ENCODE measurements at places on chromosomes 11 and 22.

DNA sequence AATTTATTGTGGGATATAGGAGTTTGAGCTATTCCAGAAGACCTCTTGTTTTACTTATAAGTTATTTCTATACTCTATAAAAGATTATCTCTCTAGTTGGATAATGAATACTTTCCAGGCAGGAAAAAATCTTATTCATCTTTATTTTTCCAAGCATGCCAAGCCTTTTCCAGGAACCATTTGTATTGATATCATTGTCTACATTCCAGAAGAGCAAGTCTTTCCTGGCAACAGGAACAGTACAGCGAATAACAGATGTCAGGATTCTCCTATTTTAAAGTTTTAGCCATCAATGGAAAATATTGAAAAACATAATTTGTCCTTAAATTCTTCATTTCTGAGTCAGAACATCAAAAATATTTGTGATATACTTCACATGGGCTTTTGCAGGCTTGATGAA, 5.2 kb upstream of the NXPE1 start:
- no peak for DNase-seq

DNA sequence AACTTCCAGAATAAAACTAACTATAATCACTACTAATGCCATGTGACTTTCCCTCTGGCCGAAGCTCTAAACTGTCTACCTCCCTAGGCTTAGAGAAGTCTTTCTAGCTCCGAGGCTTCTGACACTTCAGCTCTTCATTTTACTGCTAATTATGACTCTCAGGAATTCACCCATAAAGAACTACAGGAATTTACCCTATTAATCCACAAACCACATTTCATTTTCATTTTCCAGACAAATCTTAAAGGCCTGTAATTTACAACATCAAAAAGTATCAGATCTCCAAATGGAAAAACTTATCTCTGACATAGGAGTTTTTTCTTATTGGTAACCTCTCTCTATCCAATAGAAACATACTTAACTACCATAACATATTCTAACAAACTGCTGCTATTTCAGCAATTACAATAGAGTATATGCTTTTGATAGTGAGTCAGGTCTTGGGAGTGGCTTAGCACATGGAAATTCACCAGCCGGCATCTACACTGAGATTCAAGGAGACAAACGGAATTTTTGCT, 33.4 kb downstream of the MRTFA start:
- no peak for DNase-seq

DNA sequence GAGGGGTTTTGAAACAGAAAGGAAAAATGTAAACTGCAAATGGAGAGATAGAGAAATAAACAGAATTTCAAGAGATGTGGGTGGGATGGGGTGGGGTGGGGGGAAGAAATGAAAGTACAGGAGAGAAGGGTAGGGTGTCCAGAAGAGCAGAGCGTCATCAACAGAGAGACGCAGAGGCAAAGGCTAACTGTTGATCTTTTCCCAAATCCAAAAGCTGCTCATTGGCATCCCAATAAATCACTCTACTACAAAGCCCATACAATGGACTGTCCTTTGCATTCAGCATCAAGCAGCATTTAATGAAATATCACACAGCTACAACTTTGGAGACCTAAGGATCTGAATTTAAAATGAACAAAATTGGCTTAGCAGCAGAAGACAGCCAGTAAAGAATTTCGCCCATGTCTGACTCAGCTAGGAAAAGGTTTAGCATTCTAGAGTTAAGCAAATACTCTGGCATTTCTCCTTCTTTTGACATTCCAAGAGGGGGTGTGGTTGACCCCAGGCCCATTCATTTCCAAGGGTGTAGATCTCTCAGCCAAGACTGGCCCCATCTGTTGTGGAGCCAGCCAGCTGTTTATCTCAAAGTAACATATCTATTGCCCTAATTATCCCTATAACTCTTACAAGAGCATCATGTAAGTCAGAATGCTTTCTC, 1.5 kb downstream of the RAB30 start:
- no peak for DNase-seq

DNA sequence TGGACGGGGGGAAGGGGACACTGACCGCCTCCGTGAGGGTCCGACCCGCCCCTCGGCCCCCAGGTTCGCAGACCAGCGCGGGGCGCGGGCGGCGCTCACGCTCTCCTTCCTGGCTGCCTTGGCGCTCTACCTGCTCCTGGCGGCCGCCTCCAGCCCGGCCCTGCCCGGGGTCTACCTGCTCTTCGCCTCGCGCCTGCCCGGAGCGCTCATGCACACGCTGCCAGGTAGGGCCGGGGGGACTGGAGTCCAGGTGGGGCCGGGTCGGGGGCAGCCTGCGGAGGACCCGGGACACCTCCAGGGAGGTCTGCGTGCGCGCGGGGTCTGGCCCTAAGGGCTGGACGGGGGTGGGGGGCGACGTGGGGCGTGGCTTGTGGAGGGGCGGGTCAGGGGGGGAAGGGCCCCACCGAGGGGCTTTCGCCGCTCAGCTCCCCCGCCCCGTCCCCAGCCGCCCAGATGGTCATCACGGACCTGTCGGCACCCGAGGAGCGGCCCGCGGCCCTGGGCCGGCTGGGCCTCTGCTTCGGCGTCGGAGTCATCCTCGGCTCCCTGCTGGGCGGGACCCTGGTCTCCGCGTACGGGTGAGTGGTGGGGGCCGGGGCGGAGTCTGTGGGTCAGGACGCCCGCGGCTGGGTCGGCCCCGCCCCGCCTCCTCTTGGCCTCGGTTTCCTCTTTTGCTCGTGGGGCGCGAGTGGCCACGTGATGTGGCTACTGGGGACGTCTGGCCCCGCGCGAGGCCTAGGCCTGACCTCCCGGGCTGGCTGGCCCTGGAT, 19.9 kb downstream of the PHLDA2 start:
- DNase-seq: no peak

- DNase-seq: no peak
Measured at GRCh38 chr11:38577769-38578168, 1979.7 kb upstream of the RAG2 start.

- peak; percentile 82 for DNase-seq
Measured at GRCh38 chr22:21587803-21588611, 20.5 kb downstream of the UBE2L3 start.

DNA sequence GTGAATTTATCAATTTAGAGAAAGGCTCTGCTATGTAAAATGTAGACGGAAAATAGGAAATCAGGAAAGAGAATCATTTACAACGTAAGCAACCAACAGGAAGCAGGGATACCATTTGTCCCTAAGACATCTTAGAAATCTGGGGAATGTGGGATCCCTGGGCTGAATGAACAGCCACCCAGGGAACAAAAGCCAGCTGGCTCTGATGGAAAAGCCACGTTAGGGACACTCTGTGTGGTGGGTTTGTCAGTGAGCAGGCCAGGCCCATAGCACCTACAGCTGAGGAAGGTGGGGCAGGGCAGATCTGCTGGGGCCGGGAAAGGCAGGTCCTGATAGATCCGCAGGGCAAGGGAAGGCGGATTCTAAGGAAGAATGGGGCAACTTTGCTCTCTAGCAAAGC, 87.1 kb upstream of the CSNK2A3 start:
- no peak for DNase-seq

GRCh38 chr11:47109051-47109726, 67.5 kb downstream of the ARFGAP2 start:
- no peak for DNase-seq

DNA sequence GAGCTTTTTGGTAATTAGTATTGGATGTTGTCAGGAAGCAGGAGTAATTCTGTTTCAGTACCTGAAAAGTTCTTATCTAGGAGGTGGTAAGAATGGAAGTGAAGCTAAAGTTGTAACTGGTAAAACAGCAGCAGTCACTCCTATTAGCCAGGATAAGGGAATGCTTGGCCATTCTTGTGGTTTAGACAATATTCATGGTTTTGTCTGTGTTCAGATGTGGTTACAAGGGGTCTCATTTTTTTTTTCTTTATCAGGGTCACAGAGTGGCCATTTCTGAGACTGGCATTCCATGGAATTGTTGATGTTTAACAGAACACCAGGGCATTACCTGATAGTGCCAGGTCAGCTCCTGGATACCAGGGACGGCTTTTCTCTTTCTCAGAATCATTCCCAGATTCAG, 23.8 kb downstream of the TAF1D start:
- no peak for DNase-seq

DNA sequence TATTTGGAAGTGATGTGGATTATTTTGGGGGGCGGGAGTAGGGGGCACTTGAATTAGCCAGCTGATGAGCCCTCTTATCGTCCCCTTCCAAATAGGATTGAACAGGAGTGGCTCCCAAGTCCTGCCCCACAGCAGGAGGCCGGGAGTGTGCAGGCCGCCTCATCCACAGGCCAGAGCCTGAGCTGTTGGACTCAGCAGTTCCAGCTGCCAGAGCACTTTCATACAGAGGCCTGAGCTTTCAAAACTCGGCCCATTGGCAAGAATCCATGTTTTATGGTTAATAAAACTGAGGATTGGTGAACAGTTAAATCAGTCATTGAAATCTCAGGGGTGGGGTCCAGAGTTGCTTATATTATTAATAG, 9.6 kb downstream of the FAM118A start:
- no peak for DNase-seq

GRCh38 chr11:103798026-103798425, 238.4 kb upstream of the DDI1 start:
- DNase-seq: no peak

DNA sequence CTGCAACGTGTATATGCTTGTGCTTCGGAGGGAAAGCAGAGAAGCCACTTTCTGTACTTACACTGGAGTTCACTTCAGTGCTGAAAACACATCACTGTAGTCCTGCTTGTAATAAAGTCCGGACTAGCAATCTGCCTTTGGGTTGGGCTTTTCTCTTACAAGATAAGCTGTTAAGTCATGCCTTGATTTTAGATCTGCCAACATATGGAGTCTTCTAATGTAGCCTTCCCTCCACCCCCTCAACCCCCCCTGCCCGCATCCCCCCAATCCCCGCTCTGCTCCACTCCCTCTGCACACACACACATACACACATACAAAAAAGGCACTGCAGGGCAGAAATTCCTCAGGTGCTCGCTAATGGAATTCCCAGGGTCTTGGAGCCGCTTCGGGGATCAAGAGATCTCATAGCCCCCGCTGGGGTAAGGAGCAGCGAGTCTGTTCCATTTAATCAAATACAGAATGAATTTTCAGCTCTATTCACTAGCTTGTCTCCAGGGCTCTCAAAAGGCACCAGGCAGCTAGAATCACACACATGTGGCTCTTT, 3.4 kb downstream of the CDON start:
- no peak for DNase-seq

GRCh38 chr11:119049081-119049480, 7.9 kb downstream of the HYOU1 start:
- no peak for DNase-seq

GRCh38 chr11:69903211-69903610, 84.0 kb upstream of the FGF3 start:
- DNase-seq: no peak

- no peak for DNase-seq
Measured at GRCh38 chr11:104146943-104147342, 17.0 kb downstream of the PDGFD start.

GRCh38 chr11:119134389-119134978, 13.1 kb downstream of the HINFP start:
- DNase-seq: no peak

DNA sequence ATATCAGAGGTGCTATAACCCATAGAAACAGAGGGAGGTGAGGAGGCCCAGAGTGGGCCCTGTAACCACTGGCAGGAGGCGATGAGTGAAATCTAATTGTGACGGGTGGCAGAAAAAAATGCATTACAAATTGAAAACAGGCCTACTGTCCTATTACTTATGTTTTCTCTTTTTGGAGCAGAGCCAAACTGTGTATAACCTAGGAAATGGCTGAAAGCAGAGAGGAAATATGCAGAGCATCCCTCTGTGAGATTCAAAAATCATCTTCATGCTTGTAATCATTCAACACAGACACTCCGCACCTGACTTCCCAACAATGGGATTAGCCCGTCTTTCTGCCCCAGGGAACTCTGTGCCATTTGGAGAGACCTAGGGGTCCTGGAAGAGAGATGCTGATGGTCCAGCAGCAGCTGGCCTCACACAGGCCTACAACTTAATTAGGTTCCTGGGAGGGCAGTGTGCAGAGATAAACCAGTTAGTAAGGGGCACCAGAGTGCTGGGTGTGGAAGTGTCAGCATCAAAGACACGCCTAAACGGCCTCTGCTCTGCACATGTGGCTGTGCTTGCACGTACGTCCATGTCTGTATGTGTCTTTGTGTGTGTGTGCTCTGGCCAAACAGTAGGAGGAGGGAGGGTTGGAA, 41.8 kb downstream of the MAP6 start:
- DNase-seq: no peak

DNA sequence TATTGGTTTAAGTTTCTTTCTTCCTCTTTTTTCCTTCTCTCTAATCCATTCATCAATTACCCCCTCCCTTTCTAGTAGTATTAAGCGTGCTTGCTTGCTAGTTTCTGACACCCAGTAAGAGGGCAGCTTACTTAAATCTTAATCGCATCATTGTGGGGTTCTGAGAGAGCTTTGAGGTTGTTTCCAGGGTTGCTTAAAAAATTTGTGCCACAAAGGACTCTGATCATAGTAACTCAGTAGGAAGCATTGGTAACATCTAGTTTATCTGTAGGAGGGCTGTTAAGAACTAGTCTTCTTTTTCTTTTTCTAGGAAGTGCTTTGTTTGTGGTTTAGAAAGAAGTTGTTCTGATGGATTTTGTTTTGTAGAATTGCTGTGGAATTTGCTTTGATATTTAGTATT, 45.3 kb downstream of the TMEM135 start:
- no peak for DNase-seq

- DNase-seq: no peak
Measured at GRCh38 chr11:14549891-14550290, 29.7 kb upstream of the PSMA1 start.

DNA sequence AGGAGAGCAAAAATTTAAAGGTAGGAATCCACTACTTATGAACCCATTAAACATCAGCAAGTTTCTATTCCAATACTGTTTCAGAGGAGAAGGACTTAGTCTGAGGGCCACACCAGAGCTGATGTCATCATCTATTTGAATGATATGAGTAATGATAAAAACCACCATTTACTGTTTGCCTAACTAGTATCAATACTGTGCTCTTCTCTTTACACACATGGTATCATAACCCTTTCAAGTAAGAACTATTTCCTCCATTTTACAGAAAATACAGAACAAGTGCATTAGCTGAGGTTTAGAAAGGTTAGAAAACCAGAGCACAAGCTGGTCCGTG, 651.3 kb upstream of the KIRREL3 start:
- no peak for DNase-seq

DNA sequence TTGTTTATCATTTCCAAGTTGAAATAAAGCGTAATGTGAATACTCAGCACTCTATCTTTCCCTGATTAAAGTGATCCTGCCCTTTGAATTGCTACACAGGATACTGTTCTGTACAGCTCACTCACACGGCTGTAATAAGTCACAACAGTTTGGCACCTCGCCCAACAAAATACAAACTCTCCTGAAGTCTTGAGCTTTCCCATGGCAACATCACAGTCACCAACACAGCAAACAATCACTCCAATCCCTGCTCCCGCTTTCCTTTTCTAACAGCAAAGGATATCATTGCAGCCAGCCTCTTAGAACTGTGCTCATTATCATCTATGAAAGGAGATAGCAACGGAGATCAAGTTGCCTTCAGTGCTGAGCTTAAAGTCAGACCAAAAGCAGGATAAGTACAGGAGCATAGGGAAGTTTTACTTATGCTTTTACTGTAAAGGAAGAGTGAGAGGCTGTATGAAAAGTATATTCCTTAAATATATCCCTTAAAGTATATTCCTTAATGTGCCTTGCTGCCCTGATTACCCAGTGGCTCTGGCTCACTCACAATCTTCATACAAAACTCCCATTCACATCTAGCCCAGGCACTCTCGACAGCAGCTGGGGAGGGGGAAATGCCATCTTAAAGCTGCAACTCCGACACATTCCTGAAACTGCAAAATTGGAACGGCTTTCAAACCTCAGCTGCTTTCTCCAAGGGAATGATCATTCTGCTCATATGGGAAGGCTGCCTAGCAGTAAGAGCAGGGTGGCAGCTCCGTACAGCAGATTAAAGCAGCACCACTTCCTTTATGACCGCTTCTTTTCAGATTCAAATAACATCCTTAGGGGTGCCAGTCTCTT, 35.8 kb downstream of the MAML2 start:
- no peak for DNase-seq

Measured in GM20000 (cell line).